Stimulated activated CD8-positive, alpha-beta memory T cell treated with anti-CD3 and anti-CD28 coated beads, Interleukin-7, amount 100 ng/mL, for 48 hours (primary cell): ENCODE measurements at places on chromosomes 3 and 15.

- DNase-seq, result no peak
Observed at GRCh38 chr3:125120379-125121122, 64.8 kb upstream of the HEG1 start.

DNA sequence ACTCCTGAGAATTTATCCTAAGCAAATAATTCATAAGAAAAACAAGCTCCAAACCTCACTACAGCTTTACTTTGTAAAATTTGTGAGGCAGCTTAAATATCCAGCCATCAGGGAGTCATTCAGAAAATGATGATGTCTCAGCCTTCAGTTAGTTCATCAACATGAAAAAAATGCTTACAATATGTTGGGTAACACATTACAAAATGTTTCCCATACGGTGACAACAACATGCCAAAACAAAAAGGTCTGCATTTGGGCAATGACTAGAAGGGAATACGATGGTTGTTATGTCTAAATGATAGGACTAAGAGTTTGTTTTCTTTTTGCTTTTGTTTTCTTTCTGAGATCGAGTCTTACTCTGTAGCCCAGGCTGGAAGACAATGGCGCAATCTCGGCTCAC lies 47.0 kb upstream of the CFAP161 start:
- no peak for DNase-seq

DNA sequence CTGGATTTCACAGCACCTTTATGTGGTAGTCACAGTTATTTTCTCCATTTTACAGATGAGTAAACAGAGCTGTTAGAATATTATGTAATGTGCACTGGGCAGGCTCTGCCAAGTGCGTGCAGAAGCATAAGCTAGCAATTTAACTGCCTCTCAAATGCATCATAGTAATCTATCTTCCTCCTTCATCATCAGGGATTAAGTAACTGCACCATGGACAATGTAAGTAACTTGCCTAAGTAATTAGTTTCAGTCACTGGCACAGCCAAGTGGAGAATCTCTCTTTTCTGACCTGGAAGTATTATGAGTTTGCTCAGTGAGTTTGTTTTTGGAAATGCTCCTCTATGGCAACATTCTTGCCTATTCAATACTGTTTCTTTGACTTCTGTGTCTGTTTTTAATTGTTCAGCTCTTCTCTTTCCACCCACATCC lies 260.5 kb downstream of the PTPRG start:
- DNase-seq, result no peak

- DNase-seq, result no peak
Observed at GRCh38 chr15:51493892-51494291, 128.7 kb downstream of the DMXL2 start.

DNA sequence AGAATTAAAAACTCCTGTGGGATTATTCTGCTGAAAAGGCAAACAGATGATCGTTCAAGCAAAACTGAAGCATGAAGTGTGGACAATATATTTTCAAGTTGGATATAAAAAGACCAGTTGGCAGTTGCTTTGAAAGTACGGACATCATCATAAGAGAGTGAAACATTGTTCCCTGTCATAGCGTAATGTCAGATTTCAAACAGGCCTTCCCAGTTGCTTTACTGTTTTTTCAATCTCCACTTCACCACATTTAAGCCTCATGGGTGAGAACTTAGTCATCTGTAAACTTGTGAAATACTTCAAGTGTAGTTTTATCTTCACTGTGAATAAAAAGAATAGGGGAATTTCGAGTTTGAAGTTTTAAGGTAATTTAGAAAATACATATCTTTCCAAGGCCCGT lies 435.1 kb upstream of the CNTN3 start:
- DNase-seq, result no peak

- DNase-seq, result no peak
Observed at GRCh38 chr15:69217381-69217780, 56.9 kb downstream of the GLCE start.

DNA sequence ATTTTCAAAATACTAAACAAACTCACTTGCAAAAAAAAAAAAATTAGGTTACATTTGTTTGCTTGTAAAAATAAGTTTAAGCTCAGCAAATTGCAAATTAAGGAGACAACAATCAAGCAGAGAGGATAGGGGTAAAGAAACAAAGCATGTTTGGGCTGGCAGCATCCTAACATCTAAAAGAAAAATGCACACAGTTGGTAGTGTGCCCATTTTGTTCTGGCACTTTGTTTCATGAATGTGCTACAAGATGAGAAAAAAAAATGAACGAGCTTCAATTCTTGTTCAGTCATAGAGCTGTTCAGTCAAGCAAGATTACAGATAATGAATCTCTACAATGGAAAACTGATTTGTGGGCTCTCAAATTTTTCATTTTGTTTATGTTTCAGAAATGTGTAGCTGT lies 17.7 kb upstream of the ZBBX start:
- no peak for DNase-seq

GRCh38 chr15:66852064-66852905 lies 150.2 kb downstream of the SMAD6 start:
- DNase-seq, result no peak
